Activated CD8-positive, alpha-beta T cell treated with anti-CD3 and anti-CD28 coated beads, Interleukin-2, amount 10 ng/mL, durations not matched to agents 7 days and 5 days (primary cell): ENCODE measurements at places on chromosomes 6 and 20.

GRCh38 chr6:168713839-168714238, 272.9 kb downstream of the SMOC2 start:
- DNase-seq, result no peak

- DNase-seq, result no peak
These were observed 17.4 kb downstream of the TBC1D20 start for GRCh38 chr20:444862-445426.

DNA sequence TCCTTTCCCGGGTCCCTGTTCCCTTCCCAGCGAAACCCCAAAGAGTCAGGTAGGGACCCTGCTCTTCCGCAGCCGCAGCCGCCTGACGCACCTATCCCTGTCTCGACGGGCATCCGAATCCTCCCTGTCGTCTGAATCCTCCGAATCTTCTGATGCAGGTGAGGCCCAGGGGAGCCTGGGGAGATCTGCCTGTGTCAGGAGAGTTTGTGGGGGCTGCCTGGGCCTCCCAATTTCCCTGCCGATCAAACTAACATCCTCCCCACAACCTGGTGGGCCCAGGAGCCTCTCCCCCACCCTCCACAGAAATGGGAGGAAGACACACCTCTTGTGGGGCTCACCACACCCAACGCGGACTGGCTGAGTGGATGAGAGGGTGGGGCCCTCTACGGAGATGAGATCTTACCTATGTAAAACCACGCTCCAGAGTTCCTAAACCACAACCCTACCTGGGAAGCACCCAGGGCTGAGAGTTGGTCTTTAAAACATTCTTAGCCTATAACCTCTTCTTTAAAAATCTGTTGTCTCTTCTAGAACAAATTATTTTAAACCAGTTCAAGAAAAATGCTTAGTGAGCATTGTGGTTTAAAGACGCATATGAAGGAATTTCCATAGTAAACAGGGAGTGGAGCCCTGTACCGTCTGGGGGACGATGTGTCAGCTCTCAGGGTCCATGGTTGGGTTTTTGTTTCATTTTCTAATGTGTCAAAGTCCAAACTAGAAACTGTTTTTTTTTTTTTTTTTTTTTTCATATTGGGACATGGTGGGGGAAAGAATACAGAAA, 1.7 kb downstream of the CDC25B start:
- peak; percentile 83 for DNase-seq

- no peak for DNase-seq
These were observed 25.6 kb upstream of the NOX3 start for GRCh38 chr6:155481215-155481614.

DNA sequence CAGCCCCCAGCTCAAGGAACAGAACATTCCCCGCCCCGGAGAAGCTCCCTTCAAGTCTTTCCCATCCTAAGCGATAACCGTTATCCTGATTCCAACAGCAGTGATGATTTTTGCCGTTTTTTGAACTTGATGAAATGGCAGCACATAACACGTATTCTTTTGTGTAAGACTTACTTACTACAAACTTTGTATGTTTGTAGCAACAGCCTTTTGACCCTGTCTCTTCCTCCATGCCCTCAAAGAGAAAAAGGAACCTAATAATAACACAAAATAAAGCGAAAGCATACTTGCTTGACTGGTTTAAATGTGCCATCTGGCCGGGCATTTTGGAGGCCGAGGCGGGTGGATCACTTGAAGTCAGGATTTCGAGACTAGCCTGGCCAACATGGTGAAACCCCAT, 26.4 kb upstream of the SLC9A8 start:
- no peak for DNase-seq

GRCh38 chr6:169963581-169964297, 212.3 kb downstream of the ERMARD start:
- DNase-seq, result no peak
